Stimulated activated CD4-positive, alpha-beta T cell treated with anti-CD3 and anti-CD28 coated beads, Interleukin-15, amount 100 ng/mL, for 1 hour (primary cell): ENCODE measurements at places on chromosomes 5 and 9.

DNA sequence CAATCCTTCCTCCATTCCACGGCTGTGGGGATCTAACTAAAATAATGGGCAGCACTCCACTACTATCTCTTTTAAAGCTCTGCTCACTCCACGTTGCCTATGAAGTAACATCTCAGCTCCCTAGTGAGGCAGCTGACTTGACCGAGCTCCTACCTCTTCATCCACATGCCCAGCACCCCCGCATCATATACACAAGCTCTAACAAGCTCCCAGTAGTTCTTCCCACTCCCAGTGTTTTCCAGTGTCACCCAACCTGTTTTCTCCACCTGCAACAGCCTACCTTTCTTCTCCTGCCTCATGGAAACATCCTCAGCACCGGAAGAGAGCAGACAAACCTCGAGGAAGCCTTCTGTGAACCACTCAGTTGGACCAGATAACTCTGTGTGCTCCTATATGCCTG is 50.5 kb downstream of the ELAVL2 start:
- DNase-seq, result no peak

DNA sequence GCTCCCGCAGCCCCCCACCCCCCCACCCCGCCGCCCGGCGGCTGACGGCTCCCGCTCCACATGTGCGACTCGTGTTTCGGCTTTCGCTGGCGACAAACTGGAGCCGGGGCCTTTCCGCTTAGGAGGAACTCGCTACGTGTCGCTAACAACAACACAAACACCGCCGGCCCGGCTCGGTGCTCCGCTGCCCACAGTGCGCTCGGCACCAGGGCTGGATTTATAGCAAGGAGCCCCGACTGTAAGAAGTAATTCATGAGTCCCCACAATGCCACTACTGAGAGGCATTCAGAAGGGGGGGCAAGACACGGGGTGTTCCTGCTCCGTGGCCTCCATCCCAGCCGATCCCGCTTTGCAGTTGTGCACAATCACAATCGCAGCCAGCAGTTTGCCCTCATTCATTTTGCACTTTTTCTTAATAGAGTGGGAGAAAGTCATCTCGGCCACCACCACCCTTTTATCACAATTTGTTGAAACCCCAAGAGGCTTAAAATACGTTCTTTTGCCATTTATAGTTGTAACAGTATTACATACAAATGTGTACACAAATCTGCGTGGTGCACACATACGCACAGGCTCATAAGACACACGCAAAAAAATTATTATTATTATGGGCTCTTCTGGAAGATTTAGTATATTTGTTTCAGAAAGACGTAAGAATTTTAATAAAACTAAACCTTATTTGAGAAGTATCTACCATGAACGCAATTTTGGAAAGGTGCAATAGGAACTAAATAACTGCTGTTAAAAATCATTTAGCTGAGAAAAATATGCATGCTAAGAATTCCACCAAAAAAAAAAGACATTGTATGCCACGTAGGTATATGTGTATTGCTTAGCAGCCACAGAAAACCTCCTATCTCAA is 48.1 kb downstream of the EBF1 start:
- no peak for DNase-seq

- no peak for DNase-seq
These were observed 33.5 kb downstream of the CSNK1G3 start for GRCh38 chr5:123545506-123545905.

DNA sequence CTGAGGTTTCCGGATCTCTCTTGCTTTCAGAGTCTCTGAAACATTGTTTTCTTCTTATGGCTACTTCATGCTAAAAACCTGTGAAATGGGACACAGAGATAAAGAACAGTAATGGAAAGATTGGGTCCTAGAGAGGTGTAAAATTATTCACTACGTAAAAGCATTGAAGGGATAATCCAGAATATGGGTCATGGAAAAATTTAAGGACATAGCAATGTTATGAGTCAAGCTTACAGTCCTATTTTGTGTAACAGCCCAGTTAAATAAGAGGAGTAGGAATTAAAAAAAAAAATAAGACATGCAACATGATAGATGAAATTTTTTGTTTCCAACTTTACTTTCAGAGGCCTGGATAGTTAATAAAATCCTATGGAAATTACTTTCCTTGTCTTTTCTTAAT is 61.9 kb upstream of the ELL2 start:
- DNase-seq, result no peak

DNA sequence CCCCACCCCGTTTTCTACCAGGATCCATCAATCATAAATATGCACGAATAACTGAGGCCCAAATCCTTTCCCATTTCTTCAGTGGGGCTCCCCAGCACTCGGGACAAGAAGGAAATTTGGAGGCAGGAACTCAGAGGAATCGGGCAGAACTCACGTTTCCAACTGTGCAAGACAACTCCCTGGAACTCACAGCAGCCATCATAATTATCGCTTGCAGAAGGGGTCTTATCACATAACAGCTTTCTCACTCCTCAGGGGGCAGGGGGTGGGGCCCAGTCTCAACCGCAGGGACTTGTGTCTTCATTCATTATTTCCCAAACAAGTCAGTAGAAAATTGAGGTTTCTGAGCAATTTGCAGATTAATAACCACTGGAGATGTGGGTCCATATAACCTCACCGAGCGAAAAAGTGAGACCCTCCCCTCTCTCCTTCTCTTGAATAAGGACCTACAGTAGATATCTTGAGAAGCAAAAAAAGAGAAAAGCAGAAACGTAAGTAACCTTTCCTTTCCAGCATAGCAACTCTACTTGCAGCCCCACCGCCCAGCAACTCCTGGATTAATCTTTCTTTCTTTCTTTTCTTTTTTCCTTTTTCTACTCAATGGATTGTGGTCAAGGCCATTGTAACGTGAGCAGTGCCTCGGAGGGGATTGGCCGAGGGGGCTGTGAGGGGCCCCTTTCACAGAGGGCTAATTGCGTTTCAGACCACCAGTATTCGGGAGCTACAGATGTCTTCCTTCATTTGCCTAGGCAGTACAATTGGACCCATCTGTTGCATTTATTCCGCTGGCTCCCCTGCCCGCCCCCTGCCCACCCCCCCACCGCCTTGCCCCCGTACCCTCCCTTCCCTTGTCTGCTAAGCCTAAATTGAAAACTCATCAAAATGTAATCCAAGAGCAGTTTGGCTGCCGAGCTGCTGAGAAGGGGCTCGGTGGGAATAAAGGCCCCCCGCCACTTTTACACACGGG is 24.7 kb upstream of the TIFAB start:
- no peak for DNase-seq

GRCh38 chr5:178223196-178223773 is 9.3 kb downstream of the PHYKPL start:
- no peak for DNase-seq

- DNase-seq, result no peak
These were observed 10.5 kb upstream of the TAL2 start for GRCh38 chr9:105651806-105652205.

DNA sequence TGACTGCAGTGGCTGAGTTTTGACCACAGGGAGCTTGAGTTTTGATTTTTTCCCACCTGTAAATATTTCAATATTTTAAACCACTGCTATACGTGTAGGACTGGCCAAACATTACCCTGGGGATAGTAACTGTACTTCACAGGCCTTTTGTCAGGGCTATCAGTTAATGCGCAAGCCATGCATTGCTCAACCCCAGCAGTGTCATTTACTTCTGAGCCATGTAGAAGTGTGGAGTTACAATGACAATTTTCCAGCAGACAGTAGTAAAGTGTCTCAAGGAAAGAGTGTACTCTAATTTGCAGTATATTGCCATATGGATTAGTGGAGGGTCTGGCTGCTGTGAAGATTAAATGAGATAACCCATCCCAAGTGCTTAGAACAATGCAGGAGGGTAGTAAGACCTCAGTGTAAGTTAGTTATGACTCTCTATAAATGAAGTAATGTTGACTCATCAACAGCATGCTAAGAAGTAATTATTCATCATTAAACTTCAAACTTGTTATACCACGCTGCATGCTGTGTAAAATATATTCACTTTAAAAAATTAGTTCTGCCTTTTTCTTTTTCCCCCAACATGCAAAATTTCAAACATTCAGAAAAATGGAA is 489.2 kb downstream of the KDM4C start:
- no peak for DNase-seq

GRCh38 chr5:125056671-125057485 is 310.4 kb upstream of the ZNF608 start:
- no peak for DNase-seq

- no peak for DNase-seq
These were observed 116.8 kb downstream of the ADAMTS6 start for GRCh38 chr5:65364907-65365306.

GRCh38 chr9:81468084-81468595 is 221.2 kb downstream of the TLE1 start:
- no peak for DNase-seq

DNA sequence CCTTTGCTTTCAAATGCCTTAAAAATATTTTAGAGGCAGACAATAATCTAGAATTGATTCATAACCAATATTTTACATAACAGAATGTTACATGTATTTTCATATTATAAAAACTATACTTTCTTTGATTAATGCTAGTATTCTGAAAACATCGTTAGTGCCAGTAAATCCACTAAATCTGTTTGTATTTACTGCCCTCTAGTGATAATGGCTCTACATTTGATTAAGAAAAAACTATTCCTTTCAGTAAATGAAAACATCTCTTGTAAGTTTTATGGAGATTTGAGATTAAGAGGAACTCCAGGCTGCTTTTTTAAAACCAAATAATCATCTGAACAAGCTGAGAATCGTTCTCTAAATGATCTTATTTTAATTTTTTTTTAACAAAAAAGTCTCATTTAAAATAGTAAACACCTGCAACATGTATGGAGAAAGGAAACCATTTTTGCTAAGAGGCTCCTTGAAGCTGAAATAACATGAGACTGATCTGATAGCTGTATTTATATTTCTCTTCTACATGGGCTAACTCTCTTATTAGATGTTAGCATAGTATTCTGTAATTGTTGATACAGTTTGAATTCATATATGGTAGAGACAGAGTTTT is 424.7 kb downstream of the RAB3C start:
- DNase-seq, result no peak

GRCh38 chr9:37292896-37293295 is 129.6 kb upstream of the GRHPR start:
- no peak for DNase-seq

DNA sequence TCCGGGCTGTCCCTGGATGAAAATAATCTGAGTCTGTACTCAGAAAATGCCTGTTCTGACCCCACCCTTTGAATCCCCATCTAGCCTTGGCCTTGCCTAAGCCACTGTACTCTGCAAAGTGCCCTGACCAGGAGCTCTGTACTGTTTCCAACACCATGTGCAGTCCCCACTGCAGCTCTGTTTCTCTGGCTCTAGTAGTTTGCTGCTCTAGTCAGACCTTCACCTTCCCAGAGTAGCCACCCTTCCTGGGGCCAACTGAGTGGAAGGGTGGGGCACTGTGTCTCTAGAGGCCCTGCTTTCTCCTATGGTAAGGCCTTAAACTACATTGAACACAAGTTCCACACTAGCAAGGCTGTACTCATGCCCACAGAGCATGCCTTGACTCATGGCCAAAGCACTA is 31.9 kb downstream of the P4HA2 start:
- no peak for DNase-seq

DNA sequence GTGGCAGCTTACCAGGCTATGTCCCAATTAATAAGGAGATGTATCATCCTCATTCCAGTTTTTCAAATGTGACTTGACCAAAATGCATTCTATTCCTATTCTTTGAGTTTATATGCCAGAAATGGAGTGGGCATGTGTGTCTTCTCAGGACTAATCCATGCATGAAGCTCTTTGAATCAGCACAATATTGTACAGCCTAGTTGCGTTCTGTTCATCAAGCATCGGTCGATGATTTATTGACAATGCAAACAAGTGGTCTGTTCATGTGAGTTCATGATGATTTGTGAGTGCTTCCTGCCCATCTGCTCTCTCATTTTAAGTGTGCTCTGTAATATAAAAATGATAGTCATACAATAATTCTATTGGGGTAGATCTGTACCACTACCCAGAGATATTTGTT is 48.3 kb downstream of the PALM2AKAP2 start:
- no peak for DNase-seq

GRCh38 chr9:100474924-100475276 is 2.0 kb downstream of the TMEFF1 start:
- DNase-seq, result no peak

DNA sequence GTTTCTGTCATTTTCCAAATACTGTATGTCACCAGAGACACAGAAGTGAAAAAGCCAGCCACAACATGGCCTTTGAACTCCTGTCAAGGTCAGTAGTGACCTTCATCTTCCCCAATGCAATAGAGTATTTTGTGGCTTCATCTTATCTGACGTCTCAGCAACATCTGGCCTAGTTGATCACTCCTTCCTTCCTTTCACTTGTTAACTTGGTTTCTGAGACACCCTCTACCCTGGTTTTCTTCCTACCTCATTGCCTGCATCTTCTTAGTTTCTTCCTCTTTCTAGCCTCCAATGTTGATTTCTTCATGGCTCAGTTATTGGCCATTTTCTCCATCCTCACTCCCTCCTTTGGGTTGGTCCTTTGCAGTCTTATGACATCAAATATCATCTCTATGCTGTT is 36.3 kb downstream of the GLIS3 start:
- DNase-seq, result no peak

- DNase-seq, result no peak
These were observed 22.5 kb upstream of the S1PR3 start for GRCh38 chr9:88968799-88969198.

DNA sequence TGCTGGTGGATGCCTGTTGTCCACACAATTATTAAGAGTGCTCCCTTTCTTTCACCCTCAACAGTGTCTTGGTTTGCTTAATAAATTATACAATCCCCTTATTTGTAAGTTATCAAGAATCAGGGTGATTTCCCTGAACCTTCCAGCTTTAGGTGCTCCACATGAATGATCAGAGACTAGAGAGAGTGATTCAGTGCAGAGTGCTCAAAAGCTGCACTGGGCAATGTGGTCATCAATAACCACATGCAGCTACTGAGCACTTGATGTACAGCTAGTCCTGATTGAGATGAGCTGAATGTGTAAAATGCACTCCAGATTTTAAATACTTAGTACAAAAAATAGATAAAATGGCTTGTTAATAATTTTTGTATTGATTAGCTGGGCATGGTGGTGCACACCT is 76.8 kb upstream of the TRIO start:
- DNase-seq, result no peak
